Mesothelial cell of epicardium (in vitro differentiated cells): ENCODE measurements at places on chromosomes 6 and 20. TPM values are rescaled to one million over a fixed set of nuclear protein-coding genes. Genes with fewer than 3 reads are reported as not detected.
A peak's percentile ranks its signal among the peaks of the same experiment; 100 is the strongest.

GRCh38 chr6:114096561-114097172 is 125.7 kb upstream of the HDAC2 start:
- H3K4me3 ChIP-seq = no peak overlapping the region
- DNase-seq = no peak
- no peaks in the 10 kb centered on the region for H3K4me1 ChIP-seq
- no peak overlapping the region for H3K27ac ChIP-seq
- H3K27me3 ChIP-seq = no peaks in the 10 kb centered on the region

- no peaks in the 10 kb centered on the region for H3K27me3 ChIP-seq
- DNase-seq = no peak
- H3K36me3 ChIP-seq = no peaks in the 10 kb centered on the region
- no peak overlapping the region for H3K4me3 ChIP-seq
- peaks cover 9% of the 10 kb centered on the region for H3K4me1 ChIP-seq
These were observed 51.1 kb downstream of the SGK1 start for GRCh38 chr6:134266776-134267175.

DNA sequence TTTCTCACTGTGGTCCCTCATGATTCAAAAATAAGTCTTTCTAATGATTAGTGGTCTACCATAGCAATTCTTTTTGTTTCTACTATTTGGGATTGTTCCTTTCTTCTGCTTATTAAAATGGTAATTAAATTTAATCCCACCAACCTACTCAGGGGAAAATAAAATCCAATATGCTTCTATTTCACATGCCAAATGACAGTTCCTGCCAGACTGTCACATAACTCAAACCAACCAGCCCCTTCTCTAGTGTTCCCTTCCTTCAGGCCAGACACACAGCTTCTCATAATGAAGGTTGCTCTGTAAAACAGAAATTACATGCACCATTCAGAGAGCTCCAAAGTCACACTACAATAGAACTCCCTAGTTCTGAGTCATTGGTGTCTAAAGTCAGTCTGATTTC is 23.2 kb downstream of the PAK5 start:
- H3K4me3 ChIP-seq = no peak overlapping the region
- H3K27me3 ChIP-seq = peaks cover 17% of the 10 kb centered on the region
- no peak overlapping the region for H3K27ac ChIP-seq
- DNase-seq = no peak
- no peaks in the 10 kb centered on the region for H3K36me3 ChIP-seq
- no peaks in the 10 kb centered on the region for H3K4me1 ChIP-seq

GRCh38 chr20:59204165-59204894 is 40.7 kb downstream of the ZNF831 start:
- H3K27ac ChIP-seq = no peak overlapping the region
- no peaks in the 10 kb centered on the region for H3K36me3 ChIP-seq
- no peak overlapping the region for H3K4me3 ChIP-seq
- no peak for DNase-seq
- H3K4me1 ChIP-seq = no peaks in the 10 kb centered on the region

GRCh38 chr6:158894193-158894592 is 75.0 kb upstream of the EZR start:
- H3K27me3 ChIP-seq = no peaks in the 10 kb centered on the region
- peak overlapping the region; percentile 97 for H3K27ac ChIP-seq
- DNase-seq = no peak

- no peak overlapping the region for H3K4me3 ChIP-seq
- no peaks in the 10 kb centered on the region for H3K36me3 ChIP-seq
- no peaks in the 10 kb centered on the region for H3K27me3 ChIP-seq
- H3K27ac ChIP-seq = no peak overlapping the region
- peaks cover 14% of the 10 kb centered on the region for H3K4me1 ChIP-seq
- no peak for DNase-seq
These were observed 247.1 kb downstream of the HIVEP2 start for GRCh38 chr6:142697922-142698321.

GABRR2 gene
- total RNA-seq = 0.75 to 1.3 TPM (median 0.87 TPM) in 3 replicates

GRCh38 chr6:32105433-32105832 is 3.7 kb downstream of the TNXB start:
- H3K4me3 ChIP-seq = no peak overlapping the region
- H3K27me3 ChIP-seq = peaks cover 53% of the 10 kb centered on the region
- no peak overlapping the region for H3K27ac ChIP-seq
- no peak for DNase-seq

GRCh38 chr6:139943391-139943790 is 568.9 kb upstream of the CITED2 start:
- peak overlapping the region; percentile 96 for H3K27ac ChIP-seq
- peaks cover 22% of the 10 kb centered on the region for H3K4me1 ChIP-seq
- no peaks in the 10 kb centered on the region for H3K27me3 ChIP-seq
- H3K36me3 ChIP-seq = no peaks in the 10 kb centered on the region
- no peak for DNase-seq

OLIG3 gene
- 0.27 to 0.35 TPM (median 0.34 TPM) in 3 replicates for total RNA-seq

DNA sequence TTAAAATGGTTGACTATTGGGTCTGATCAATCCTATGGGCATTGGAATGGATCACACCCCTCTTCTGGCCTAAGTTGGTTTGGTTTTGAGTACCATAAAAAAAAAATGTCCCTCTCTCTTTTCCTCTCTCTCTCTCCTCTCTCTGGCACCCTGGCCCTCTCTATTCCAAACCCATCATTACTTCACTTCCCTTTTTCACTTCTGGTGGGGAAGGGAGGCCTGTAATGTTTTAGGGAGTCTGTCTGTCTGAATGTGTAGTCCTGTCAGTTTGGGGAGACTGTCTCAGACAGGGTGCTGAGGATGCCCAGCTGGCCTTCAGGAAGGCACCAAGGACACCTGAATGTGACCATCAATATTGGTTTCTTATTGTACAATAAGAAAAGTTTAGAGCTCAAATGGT is 165.8 kb downstream of the CD24 start:
- peaks cover 17% of the 10 kb centered on the region for H3K4me1 ChIP-seq
- DNase-seq = no peak
- H3K27me3 ChIP-seq = no peaks in the 10 kb centered on the region
- H3K4me3 ChIP-seq = no peak overlapping the region

DNA sequence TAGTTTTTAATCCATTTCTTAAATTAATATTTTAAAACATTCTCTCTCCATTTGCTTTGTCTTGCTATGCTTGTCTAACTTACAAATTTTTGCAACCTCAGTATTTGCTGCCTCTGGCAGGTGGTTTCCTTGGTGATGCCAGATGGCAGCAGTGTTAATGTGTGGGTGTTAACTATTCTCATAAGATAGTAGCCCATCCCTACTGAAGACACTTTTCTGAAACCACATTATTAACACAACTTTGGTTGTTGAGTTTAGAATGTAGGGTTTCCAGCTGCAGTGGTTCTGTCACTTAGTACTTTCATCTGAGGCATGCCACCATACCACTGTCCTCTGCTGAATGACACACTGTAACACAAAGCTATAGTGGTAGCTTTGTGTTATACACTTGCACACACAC is 75.1 kb downstream of the MYO6 start:
- H3K36me3 ChIP-seq = peaks cover 9% of the 10 kb centered on the region
- H3K27ac ChIP-seq = no peak overlapping the region
- DNase-seq = no peak
- no peaks in the 10 kb centered on the region for H3K27me3 ChIP-seq
- peaks cover 18% of the 10 kb centered on the region for H3K4me1 ChIP-seq

GPX5 gene
- not detected in 3 replicates for total RNA-seq

RAMACL gene
- 0.69 to 1.00 TPM (median 0.79 TPM) in 3 replicates for total RNA-seq

DNA sequence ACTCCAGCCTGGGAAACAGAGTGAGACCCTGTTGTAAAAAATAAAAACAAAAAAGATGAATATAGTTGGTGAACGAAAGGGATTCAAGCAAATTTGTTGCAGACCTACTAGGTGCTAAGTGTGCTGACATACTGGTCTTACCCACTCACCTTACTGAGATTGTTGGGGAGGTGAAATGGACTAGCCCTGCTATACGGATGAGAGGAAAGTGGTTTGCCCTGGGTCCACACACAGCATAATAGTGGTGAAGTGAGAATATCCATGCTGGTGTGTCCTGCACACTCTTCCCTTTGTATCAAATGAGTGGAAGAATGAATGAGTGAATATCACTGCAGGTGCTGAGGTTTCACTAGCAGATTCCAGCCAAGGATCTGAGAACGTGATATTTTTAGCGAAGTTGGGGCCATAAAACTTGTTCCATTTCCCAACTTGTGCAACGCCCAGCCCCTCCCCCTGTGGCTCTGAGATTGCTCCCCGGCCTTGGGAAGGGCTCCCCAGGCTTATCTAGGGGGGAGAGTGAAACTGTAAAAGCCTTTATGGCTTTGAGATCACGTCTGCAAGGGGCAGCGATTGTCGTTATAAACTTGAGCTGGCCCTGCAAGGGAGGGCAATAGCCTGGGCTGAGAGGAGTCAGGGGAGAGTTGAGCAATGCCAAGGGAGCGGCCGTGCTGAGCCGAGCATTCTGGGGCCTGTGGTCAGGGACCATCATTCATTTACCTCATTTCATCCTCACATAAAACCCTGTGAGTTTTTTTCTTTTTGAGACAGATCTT is 33.2 kb upstream of the TTPAL start:
- H3K36me3 ChIP-seq = no peaks in the 10 kb centered on the region
- H3K4me3 ChIP-seq = no peak overlapping the region
- no peak for DNase-seq
- H3K27ac ChIP-seq = no peak overlapping the region

ACAT2 gene
- total RNA-seq = 35.1 to 37.7 TPM (median 35.8 TPM) in 3 replicates

PPP1R14C gene
- total RNA-seq = 0.16 to 0.38 TPM (median 0.27 TPM) in 3 replicates

B3GAT2 gene
- total RNA-seq = 0.04 TPM in 1 of 3 replicates, not detected in the others
